ENCODE measurements at places on chromosomes 4 and X.
A peak's percentile ranks its signal among the peaks of the same experiment; 100 is the strongest.

GRCh38 chr4:152949930-152950329, 13.8 kb downstream of the FHDC1 start:
- no peak for DNase-seq

GRCh38 chr4:188008377-188008776, 12.8 kb downstream of the ZFP42 start:
- no peak for DNase-seq

GRCh38 chr4:142191901-142192300, 555.5 kb downstream of the IL15 start:
- no peak for DNase-seq

GRCh38 chr4:13535708-13536361, 8.5 kb downstream of the NKX3-2 start:
- DNase-seq: no peak

- DNase-seq: no peak
Measured at GRCh38 chr4:81343536-81343935, 128.2 kb downstream of the RASGEF1B start.

DNA sequence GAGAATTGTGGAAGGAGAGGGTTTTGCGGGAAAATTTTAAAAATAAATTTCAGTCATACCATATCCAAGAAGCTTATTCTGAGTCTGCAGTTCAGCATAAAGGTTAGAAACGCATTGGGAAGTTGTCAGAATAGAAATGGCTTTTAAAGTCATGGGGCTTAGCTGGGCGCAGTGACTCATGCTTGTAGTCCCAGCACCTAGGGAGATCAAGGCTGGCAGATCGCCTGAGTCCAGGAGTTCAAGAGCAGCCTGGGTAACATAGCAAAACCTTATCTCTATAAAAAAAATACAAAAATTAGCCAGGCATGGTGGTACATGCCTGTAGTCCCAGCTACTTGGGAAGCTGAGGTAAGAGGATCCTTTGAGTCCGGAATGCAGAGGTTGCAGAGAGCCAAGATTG, 3.9 kb upstream of the PLA2G12A start:
- no peak for DNase-seq

DNA sequence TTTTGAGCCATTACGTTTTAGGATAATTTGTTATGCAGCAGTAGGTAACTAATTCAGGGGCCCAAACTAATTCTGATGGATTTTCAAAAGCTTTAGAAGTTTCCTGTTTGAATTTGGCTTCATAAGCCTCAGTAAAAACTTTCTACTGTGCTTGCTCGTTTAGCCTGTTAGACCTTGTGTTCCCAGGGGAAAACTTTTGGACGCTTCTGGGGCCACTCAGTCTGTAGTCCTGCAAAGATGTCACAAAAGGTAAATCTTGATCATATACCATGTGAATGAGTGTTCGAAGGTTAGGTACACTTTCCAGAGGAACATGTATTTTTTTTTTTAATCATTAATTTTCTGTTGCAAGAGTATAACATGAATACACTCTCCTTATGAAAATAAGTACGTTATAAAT, 70.7 kb downstream of the SUPT20HL2 start:
- DNase-seq: no peak

DNA sequence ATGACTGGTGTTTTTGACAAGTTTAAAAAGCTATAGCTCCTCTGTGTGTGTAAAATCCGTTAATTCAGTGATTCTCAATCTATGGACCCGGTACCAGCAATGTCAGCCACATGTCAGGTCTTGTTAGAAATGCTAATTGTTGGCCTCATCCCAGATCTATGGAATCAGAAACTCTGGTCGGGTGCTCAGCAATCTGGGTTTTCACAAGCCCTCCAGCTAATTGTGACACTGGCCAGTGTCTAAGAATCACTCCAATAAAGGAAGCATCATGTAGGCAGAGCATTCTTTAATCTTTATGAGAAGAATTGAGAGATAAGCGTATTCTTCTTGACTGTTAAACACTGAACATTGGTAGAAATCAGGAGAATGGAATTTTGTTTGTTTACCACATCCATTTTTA, 1498.2 kb upstream of the TENM3 start:
- DNase-seq: no peak

DNA sequence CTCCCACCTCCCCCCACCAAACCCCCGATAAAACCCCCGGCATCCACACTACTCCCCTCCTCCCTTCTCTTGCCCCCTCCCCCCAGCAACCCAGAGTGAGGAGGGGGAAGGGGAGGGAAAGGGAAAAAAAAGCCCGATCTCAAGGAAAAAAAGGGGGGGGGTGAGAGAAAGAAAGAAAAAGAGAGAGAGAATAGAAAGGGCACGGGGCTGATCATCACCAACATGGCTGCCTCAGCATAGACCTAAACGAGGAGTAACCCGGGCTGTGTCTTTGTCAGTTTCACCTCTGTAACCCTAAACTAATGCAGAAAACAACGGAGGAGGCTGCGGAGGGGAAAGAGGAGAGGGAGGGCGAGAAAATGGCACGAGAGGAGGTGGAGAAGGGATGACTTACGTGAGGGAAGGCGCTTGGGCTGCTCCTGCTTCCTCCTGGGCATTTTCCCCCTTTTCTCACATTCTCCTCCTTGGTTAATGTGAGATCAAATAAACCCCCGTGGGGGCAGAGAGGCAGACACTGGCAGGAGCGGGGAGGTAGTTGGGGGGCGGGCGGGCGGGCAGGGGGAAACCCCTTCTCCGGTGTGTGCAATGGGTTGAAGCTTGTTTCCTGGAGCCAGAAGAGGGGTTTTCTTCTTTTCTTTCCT, 532 bp downstream of the ZNF827 start:
- DNase-seq: peak; percentile 28

DNA sequence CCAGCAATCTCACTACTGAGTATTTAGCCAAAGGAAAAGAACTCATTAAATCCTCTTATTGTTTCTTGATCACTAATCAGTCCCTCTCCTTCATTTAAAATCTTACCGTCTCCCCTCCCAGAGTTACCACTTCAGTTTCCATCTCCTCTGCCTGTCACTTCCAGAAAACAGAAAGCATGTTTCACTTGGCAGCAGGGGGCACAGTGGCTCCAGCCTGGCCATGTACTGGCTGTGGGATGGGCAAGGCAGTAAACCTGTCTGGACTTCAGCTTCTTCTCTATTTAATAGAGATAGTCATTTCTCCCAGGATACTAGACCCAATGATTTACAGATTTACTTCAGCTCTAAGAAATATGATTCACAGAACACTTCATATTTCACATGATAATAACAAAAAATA, 63.2 kb downstream of the CD40LG start:
- no peak for DNase-seq

GRCh38 chr4:13656569-13657405, 29.3 kb upstream of the BOD1L1 start:
- DNase-seq: peak; percentile 46

DNA sequence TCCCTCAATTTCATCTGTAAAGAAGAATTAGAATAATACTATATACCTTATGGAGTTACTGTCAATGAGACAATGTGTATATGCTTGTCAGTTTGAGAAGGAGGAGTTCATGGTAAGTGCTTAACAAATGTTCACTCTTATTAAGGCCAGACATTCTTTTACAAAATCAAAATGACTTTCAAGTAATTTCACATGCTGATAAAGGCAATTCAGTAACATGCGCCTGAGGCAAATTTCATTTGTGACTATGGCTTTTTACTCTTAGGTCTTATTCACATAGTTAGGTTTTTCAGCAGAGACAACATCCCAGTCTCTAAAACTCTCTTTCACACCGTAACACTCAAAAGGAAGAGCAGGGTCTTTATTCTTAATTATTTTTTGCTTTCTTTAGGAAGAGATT, 174.4 kb downstream of the CAMK2D start:
- no peak for DNase-seq

DNA sequence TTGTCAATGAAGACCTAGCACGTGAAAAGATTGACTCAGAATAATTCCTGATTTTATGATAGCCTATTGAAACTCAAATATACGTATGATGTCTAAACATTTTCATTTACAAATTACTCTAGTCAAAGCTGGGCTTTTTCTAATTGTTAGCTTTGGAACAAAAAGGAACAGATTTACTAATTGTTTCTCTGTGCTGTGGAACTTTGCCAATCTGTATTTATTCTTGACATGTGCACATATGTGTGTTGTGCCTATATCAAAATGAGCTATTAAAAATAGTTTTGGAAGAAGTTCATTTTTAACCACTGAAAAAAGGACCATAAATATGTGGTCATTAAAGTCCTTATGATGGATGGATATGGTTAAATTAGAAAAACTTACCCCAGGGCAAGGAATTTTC, 85.4 kb upstream of the PACRGL start:
- no peak for DNase-seq

DNA sequence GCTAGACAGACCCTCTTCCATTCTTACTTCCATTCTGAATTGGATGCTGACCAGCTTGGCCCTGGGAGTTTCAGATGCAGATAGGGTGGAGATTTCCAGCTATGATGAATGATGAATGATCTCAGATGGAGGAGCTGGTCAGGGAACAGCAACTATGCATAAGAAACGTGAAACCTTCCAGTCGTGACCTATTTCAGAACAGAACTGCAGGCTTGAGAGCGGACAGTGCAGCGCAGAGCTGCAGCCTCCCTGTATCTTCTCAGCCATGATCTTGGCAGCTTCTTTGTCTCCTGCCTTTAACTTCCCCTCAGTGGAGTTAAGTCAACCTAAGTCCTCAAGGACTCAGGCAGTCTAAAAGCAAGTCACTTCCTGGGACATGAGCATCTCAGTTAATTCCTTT, 43.3 kb upstream of the HAND2 start:
- no peak for DNase-seq

DNA sequence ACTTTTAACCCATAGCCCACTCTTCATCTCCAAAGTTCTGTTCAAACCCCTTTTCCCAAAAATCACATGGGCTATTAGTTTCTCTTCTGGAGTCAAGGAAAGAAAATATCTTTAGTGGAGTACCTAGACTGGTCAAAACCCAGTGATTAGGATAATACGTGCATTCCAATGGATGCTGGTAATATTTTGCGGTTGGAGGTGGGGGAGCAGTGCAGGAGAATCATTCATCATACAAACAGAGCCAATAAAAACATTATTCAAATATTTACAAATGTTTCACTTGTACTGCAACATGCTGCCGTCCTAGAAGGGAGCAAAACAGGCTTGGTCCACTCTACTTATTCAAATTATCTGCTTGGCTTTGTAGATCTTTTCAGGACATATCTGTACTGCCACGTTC, 57.2 kb upstream of the RAB9B start:
- DNase-seq: no peak

DNA sequence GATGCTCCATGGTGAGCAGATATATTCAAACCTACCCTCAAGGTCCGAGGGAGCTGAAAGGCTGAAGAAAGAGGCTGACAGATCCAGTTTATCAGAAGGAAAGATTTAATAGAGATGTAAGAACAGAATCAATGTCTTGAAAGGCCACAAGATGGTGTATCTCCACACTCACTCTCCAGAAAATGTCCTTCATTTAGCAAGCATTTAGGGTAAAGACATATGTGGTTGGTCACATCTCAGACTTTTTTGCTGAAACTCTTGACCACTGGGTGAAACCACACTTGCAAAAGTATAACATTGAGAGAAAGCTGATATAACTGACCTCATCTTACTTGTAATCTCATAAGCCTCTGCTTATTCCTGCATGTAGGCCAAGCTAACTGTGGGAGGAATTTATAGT, 745.8 kb upstream of the GALNTL6 start:
- no peak for DNase-seq

- DNase-seq: peak; percentile 67
Measured at GRCh38 chr4:140071806-140072205, 82.2 kb downstream of the MAML3 start.

DNA sequence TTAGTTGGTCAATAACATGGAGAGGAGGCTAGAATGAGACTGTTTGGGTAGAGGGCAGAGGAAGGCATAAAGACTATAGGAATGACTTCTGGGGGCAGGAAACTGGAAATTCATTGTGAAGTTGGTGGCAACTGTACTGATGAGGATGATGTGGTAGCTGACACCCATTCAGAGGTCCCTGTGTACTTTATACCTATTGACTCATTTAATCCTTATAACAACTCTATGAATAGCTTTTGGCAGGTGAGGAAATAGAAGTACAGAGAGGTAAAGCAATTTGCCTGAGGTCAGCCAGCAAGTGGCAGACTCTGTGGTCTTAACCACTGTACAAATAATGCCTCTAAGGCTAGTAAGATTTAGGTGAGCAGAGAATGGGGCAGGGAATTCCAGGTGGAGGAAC, 100.1 kb downstream of the GATB start:
- no peak for DNase-seq

GRCh38 chr4:67701517-67701850, 529 bp upstream of the UBA6 start:
- DNase-seq: no peak

DNA sequence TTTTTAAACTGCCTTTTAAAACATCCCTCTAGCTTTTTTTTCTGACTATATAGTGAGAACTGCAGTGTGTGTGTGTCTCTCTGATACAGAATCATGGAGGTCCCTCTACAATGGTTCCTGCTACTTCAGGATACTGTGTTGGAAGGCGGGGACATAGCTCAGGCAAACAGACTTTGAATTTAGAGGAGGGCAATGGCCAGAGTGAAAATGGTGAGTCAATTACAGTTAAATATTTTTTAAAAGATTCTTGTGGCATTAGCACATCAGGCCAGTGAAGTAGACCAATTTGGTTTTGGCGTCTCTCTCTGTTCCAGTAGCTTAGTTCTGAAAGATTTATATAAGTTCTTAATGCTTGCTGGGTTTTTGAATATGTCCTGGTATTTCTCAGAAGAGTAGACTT, 47.1 kb downstream of the ALG13 start:
- no peak for DNase-seq

DNA sequence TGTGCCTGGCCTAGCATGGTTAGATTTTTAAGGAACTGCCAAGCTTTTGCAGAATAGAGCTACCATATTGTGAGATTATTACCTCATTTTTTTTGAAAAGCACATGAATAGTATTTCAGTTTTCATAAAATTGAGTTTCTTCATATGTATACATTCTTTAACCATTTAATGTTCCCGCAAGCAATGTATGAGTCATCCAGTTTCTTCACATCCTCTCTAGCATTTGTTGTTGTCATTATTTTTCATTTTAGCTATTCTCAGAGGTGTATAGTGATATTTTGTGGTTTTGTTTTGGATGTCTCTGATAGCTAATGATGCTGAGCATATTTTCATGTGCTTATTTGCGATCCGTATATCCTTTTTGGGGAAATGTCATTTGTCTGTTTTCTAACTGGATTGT, 74.9 kb downstream of the GLUD2 start:
- DNase-seq: no peak

DNA sequence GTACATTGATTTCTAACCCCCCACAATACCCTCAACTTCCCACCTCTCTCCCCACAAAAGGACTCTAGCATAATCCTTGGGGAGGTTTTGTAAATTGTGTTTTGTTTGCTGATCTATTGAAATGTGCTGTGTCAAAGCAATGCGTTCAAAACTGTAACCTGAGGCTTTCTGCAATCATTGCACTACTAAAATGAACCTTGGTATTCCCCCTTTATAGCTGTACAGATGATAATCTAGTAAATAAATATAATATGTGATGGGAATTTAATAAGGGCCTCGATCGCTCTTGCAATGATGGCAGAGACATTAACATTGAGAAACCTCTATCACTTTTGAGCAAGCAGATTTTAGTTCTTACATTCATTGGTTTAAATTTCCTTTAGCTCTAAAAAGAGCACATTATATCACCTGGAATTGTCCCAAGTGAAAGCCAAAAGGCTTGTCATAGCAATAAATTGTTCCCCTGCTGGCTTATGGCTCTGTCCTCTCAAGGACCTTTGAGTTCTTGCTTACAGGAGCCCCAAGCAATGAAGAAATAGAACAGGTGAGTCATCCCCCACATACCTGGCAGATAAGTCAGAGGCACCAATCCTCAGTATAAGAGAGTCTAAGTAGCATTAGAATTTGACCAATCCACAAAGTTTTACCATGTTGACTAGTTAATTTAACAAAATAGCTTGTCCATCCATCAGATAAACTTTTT, 18.4 kb upstream of the ACE2 start:
- DNase-seq: no peak
